SW480 (cell line): ENCODE measurements at places on chromosomes 6 and 20.

GRCh38 chr6:156283091-156283490 is 494.1 kb upstream of the ARID1B start:
- peak; percentile 8 for DNase-seq

DNA sequence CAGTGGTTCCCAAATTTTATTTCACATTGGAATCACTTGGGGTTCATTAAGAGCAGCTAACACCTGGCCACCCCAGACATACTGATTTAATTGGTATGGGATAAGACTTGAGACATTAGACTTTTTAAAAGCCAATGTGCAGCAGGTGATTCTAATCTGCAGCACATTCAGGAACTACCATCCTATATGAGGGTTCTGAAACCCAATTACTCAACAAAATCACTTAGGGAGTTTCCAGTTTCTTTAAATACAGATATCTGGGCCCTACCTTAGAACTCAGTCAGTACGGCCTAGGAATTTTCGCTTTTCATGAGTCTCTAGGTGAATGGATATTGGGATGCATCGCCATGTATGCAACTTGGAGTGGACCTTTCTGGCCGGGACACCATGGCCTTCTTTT is 24.0 kb upstream of the L3MBTL3 start:
- DNase-seq = no peak

- no peak for DNase-seq
Observed at GRCh38 chr6:104050455-104050854, 809.3 kb downstream of the HACE1 start.

- DNase-seq = no peak
Observed at GRCh38 chr6:115717472-115717871, 343.2 kb downstream of the FRK start.

DNA sequence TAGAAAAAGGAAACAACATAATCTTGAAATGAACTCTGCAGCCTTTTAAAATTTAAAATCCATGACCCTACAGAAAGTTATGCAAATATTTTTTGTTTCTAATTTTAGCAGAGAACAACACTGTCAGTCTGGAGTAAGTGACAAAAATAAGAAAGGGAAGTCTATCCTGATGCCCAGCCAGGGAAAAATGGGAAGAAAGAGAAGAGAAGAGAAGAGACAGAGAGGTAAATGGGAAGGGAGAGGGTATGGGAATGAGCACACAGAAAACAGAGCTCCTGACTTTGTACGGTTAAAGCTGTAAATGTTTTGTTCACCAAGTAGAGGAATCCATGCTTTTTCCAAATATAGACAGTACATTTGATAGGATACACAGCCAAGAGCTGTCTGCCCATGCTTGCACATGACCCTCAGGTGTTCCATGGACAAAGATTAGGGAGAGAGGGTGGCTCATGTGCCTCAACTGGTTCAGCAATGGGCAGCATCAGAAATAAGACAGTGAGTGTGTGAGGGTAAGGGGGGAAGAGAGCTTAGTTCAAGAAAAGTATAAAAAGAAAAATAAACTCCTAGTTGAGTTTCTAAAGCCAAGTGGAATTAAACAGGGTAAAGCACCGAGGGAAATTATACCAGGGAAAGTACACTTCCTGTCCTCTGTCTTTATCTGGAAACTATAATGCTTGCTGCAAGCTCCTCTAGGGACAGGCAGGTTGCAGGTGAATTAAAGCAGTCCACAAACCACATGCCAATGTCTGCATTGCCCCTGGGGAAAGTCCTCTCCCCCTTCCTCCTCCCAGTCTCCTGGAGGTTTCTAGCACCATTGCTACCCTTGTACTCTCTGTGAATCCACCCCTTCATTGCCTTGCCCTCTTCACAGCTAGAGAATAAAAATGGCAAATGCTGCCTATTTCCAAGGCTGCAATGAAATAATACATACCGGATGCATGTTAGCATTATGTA is 30.0 kb downstream of the MAP3K5 start:
- no peak for DNase-seq

- no peak for DNase-seq
Observed at GRCh38 chr20:33010133-33010504, 2.6 kb downstream of the BPIFB2 start.

DNA sequence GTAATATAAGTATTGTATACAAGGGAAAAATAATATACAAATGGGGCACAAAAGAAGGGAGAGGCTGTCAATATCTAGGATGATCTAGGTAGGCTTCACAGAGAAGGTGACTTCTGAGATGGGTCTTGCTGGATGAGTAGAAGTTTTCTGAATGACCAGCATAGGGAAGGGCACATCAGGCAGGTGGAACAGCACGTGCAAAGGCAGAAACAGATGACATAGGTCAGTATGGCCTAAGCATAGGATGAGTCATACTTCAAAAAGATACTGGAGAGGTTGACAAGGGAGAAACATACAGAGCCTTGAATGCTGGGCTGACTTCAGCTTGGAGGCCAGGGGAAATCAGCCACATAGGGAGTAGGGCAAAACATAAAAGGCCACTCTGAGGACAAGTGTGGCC is 31.9 kb upstream of the SIRPA start:
- peak; percentile 49 for DNase-seq

DNA sequence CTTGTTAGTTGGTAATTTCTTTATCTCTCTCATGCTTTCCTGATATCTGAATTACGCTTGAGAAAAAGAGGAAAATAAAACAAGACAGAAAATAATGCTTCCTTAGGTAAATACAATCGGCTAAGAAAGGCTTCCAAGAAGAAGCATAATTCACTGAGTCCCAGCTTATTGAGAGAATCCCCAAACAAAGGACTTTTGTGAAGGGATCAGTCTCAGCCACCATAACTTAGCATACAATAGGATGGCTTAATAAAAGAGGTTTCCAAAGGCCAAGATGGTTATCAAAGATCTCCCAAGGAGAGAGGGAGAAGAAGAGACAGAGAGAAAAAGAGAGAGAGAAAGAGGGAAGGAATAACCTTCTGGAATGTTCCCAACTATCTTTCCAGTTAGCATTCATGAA is 46.0 kb upstream of the SALL4 start:
- DNase-seq = no peak

GRCh38 chr20:18154342-18154741 is 16.7 kb downstream of the KAT14 start:
- no peak for DNase-seq

DNA sequence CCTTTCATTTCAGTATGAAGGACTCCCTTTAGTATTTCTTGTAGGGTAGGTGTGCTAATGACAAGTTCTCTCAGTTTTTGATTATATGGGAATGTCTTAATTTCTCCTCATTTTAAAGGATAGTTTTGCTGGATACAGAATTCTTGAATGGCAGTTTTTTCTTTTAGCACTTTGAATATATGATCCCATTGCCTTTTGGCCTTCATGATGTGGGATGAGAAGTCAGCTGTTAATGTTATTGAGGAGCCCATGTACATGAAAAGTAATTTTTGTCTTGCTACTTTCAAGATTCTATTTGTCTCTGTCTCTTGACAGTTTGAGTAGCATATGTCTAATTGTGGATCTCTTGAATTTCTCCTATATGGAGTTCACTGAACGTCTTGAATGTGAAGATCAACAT is 30.9 kb downstream of the RSPH3 start:
- no peak for DNase-seq

DNA sequence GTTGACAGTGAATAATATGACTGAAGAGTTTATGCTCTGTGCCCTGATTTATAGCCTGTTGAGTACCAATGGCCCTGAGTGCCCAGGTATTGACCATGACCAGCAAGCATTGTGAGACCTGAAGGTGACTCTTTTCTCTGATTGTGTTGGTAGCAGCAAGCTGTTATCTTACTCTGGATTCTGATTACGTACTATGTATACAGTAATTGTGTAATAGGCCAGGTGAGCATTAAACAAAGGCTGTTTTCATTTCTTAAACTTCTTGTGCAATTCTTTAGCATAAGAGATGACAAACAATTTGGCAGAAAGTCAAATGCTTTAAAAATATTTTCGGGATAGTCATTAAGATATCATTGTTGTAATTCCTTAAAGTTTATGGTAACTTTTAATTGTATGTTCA is 111.7 kb upstream of the PTPRK start:
- DNase-seq = no peak

DNA sequence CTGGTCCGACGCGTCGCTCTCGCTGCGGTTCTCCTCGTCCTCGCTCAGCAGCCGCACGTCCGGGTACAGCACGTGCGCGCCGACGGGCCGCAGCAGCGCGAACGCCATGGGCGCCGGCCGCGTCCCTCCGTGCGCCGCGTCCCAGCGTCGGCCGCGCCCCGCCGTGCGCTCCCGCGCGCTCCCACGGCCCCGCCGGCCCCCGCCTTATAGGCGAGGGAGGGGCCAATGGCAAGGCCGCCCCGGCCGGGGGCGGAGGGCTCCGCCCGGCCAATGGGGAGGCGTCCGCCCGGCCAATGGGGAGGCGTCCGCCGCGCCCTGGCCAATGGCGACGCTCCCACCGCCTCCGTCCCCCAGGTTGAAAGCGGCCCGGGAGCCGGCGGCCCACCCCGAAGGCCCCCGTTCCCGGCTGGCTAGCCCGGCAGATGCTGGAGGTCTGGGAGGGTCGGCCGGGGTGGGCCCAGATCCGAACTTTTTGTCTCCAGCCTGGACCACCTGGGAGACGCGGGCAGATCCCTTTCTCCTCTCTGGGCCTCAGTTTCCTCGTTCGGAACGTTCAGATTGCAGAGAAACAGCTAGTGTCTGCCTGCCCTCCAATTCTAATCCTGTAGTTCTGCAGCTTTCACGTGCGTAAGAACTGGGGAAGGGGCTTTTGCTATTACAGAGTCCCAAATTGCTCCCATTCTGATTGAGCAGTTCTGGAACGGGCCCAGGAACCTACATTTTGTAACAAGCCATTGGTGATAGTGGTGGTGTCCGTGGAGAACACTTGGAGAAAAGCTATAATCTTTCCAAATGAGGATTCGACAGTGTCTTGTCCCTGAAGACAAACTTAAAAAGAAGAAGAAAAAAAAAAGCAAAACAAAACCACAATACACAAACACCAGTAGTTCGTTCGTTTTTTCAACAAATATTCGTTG is at the start of gene TCF15:
TSS of gene TCF15 (minus strand) at position 180 of the 917 bp plus-strand sequence. CDS start at position 108, 72 bp downstream.
- DNase-seq = no peak

DNA sequence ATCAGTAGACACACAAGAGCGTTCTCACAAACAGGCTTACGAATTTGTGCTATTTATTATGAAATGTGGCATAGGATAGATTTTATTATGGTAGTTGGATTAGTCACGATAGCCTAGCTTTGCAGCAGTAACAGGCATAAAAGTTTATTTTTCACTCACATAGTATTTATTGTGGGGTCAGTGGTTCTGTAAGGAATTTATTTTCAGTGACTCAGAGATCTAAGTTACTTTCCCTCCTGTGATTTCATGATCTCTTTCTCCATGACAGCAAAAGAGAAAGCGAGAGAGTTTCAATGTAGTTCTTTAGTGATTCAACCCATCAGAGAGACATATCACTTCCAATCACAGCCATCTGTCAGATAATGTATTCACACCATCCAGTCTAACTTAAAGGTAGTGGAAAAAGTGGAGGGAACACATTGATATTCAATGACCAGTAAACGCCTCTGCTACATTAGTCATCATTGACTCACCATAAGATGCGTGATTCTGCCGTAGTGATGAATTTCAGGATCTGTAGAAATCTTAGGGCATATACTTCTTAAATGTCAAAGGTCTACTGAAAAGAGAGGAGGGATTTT is 605.5 kb downstream of the HDGFL1 start:
- peak; percentile 59 for DNase-seq

GRCh38 chr20:53126185-53126584 is 154.0 kb downstream of the TSHZ2 start:
- no peak for DNase-seq

GRCh38 chr6:98644063-98644462 is 190.3 kb upstream of the POU3F2 start:
- DNase-seq = no peak

- no peak for DNase-seq
Observed at GRCh38 chr20:3876000-3876399, 13.2 kb upstream of the PANK2 start.

DNA sequence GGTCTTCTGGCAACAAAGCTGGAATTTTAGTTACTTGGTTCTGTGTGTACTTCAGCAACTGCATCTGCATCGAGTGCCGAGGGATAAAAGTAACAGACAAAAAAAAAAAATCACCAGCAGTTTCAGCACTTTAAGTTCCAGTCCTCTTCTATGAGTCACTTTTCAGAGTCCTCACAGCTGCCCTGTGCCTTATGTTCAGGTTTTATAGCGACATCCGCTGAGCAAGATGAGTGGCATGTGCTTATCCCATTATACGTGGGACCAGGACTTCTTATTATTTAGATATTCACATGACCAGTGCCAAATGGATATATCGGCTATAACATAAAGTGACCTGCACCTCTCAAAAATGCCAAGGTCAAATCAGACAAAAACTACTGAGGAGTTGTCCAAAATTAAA is 242.9 kb downstream of the FOXA2 start:
- peak; percentile 87 for DNase-seq

DNA sequence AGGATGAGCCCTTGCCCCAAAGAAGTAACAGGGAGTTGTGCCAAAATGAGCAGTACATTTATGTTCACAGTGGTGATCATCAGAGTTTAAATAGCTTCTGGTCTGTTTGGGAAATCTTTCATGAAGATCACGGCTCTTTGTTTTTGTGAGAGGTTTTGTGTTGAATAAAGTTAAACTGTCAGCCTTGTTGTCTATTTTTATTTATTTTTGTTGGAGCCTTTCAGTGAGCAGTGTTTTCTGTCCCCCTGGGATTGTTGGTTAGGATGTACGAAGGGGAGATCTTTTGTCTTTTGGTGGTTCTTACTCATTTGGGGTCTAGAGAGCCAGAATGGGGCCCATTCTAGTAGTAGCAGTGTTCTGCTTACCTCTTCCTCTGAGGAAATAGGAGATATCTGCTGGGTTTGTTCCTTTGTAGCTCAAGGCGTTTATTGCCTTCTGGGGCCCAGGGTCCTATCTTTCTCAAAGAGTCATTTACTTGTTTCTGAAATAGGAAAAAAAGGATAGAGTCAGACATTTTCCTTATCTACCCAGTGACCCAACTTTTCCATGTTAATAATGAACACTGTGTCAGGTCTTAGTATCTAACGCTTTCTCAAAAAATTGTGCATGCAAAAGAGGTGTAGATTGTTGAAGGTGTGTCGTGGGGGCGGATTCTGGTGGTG is 157.4 kb downstream of the JARID2 start:
- no peak for DNase-seq

DNA sequence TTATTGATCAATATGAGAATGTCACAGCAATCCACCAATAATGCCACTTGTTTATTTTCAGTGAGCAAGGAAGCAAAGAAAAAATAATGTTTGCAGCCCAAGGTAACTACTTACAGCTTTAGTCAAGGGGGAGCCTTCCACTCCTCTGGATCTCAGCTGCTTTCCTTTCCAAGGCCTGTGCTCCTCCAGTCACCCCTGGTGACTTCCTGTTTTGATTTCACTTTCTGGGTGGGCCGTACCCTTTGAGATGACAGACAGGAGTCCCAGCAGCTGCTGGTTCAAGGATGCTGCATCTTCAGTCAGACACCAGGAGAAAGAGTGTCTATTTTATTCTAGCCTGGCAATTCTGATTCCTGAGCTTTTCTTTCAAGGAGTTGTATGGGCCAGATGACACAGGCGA is 5.6 kb upstream of the VNN2 start:
- DNase-seq = no peak

GRCh38 chr20:49323622-49324238 is 45.9 kb upstream of the ZNFX1 start:
- peak; percentile 80 for DNase-seq
